ENCODE measurements at places on chromosomes 7 and 10.
A peak's percentile ranks its signal among the peaks of the same experiment; 100 is the strongest.

DNA sequence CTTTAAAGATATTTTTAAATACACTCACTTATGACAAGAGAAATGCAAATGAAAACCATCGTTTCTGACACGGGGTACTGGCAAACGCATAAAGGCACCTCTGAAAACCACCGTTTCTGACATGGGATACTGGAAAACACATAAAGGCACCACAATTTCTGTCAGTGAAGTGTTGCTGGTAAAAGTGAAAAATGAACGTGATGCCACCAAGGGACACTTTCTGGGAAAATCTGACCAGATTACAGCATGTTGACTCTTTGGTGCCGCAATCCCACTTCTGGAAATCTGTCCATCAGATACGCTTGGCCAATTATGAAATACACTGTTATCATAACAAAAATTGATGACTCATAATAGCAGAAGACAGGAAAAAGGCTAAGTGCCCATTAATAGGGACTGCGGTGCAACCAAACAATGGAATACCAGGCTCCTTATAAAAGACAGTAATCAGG, 131.7 kb downstream of the ZMYND11 start:
- DNase-seq = peak; percentile 38

GRCh38 chr7:1027242-1028043, 16.9 kb upstream of the GPR146 start:
- DNase-seq = peak; percentile 36

- no peak for DNase-seq
Measured at GRCh38 chr10:91785830-91786229, 12.4 kb upstream of the TNKS2 start.

- DNase-seq = no peak
Measured at GRCh38 chr10:51759896-51760534, 60.6 kb upstream of the CSTF2T start.

- DNase-seq = no peak
Measured at GRCh38 chr10:119211625-119212441, 4.5 kb downstream of the GRK5 start.

DNA sequence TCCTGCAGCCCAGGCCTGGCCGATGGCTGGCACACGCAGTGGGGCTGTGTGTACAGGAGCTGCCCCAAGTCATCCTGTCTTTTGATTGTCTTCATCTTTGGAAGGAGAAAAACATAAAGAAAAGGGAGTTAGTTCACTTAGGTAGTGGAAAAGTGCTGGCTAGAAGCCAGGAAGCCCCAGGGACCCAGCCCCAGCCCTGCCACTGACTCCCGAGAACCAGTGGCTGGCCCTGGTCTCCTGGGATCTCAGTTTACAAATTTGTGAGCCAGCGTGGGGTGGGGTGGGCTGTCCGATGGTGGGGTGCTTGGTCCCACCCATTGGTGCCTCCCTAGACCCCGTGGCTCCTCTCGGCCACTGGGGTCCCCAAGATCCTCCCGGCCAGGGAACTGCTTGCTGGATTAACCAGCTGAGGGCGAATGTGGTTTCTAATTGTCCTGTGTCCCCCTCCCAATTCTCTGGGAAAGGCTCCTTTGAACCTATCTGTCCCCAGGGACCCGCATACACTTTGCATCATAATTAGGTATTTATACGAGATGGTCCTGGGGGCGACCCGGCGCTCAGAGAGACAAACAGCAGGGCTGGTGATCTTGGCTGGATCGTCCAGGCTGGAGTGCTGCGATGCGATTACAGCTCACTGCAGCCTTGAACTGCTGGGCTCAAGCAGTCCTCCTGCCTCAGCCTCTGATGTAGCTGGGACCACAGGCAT, 16.3 kb upstream of the CHST12 start:
- DNase-seq = no peak

DNA sequence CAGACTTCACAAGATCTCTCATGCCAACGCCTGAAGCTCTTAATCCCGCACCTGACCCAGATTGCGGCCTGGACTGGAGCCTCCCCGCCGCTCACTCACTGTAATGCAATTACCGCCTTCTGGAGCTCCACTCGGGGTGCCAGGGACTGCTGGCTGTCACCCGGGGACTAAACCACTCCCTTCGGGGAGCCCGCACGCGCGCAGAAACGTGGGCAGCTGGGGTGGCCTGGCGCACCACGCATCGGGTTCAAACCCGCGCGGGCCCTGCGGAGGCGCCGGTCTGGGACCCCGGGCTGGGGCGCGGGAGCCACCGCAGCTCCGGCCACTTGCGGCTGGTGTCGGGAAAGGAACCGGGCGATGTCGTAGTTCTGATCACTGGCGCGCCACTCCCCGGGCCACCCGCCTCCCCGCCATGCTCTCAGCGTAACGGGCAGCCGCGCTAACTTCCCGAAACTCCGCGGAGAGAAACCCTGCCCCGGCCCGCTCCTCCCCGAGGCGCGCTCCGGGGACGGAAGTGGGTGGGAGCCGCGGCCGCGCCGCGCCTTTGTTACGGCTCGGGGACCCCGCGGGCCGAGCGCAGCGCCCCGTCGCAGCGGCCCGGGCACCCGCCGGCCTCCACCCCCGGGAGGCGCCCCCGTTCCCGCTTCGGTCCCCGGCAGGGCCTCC, 100.3 kb upstream of the SVIL start:
- peak; percentile 56 for DNase-seq

GRCh38 chr7:154738216-154738615, 264.7 kb downstream of the PAXIP1 start:
- no peak for DNase-seq

- no peak for DNase-seq
Measured at GRCh38 chr10:22606164-22606614, 108.2 kb downstream of the PIP4K2A start.

- no peak for DNase-seq
Measured at GRCh38 chr10:76398043-76398710, 966.8 kb downstream of the LRMDA start.

DNA sequence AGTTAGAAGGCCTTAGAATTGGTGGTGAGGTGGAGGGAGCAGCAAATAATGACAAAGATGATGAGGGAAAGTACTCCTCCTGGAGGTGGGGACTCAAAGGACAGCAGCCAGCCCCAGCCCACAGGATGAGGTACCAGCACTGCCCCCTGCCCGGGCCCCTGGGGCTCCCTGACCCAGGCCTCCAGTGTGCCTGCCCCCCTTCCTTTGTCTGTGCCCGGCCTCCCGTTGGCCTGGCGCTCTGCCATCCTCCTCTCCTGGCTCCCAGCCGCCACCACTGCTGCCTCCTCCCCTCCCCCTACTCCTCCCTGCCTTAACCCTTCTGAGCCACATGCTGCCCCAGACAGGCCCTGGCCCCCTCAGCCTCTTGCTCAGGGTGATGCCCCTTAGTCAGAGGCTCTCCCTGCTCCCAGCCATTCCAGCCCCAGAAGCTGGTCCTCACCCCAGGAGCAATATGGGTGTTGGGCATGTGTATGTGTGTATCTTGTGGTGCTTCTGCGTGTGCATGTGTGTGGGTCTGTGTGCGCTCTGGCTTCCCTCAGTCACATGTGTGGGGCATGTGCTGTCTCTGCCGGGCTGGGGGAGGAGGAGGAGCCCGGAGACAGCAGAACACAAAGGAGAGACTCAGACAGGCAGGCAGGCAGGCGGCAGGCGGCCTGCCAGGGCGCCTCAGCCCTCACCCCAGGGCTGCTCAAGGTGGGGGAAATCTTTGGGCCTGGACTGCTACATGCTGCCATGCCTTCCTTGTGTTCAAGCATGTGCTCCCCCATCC, 2.6 kb downstream of the LDB1 start:
- DNase-seq = no peak

DNA sequence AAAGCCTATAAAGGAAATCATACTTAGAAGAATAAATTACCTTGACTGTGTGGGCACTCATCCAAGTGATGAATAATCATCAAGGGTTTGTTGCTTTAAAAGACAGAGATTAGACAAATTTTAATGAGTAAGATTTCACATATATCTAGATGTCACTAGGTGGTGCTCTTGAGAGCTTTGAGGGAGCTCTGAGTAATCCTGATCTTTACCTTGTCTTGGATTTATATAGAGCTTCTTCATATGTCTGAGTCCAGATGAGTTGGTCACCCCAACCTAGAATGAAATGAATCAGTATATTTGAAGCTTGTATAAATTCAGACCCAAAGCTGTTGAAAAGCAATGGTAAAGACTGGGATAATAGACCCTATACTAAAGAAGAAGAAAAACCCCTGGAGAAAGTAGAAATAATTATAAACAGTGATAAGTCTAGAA, 3.7 kb downstream of the AGR2 start:
- DNase-seq = peak; percentile 90

GRCh38 chr10:113927440-113927839, 73.0 kb downstream of the NHLRC2 start:
- DNase-seq = no peak

- DNase-seq = no peak
Measured at GRCh38 chr10:64379898-64380297, 858.7 kb downstream of the REEP3 start.

GRCh38 chr10:103855424-103855823, at the start of gene SH3PXD2A:
Gene SH3PXD2A (minus strand): TSS chr10:103855576. CDS start chr10:103855266, 310 bp downstream.
- peak; percentile 74 for DNase-seq

DNA sequence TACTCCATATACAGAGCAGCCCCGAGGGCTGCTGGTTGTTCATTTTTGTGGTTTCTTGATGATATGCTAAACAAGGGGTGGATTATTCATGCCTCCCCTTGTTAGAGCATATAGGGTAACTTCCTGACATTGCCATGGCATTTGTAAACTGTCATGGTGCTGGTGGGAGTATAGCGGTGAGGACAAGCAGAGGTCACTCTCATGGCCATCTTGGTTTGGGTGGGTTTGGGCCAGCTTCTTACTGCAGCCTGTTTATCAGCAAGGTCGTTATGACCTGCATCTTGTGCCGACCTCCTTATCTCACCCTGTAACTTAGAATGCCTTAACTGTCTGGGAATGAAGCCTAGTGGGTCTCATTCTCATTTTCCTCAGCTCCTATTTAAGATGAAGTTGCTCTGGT, 31.3 kb downstream of the GNAT3 start:
- no peak for DNase-seq

DNA sequence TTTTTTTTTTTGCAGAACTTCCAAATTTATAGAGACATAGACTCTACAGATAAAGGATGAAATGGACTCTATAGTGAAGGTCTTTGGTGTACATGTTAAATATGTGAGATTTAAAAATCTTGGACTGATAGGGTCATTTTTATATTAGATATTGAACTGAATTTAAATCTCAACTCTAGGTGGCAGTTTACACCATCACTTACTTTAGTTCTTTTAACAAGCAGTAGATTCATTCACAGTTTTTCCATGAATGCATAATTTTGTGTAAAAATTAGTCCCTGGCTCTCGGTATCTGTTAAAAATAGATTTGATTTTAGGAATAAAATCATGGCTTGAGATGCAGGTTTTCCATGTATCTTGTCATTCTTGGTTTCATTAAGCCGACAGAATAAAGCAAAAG, 31.1 kb upstream of the SNX13 start:
- peak; percentile 15 for DNase-seq

DNA sequence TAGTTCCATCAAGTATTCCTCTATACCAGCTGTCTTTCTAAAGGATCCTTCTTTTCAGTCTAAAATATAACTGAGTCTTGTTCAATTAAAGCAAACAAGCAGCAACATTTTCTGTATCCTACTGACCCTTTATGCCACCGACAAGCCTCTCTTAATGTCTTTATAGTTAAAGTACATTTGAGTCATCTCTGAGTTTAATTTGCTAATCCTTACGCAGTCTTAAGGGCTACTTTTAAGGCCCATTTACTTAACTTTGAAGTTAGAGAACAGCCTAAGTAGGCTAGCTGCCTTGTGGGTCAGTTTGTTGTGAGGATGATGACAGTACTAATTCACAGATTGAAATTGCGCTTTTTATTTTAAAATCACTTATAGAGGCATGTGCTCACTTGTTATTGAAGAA, 265.5 kb upstream of the FERD3L start:
- DNase-seq = no peak

DNA sequence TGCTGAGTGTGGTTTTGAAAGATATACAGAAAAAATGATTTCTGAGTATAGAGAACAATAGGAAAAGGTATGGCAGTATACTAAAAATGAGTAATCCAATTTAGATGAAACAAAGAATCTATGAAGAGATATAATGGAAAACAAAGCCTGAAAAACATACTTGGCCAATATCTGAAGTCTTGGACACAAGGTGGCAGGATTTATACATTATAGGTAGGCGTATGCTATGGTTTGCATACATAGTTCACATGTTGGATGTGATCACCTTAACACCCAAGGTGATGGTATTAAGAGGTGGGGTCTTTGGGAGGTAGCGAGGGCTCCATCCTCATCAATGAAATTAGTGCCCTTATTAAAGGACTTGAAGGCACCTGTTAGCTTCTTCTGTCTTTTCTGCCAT, 34.5 kb upstream of the BPGM start:
- DNase-seq = no peak

- DNase-seq = no peak
Measured at GRCh38 chr7:131194070-131194865, 133.4 kb upstream of the MKLN1 start.

GRCh38 chr7:2717293-2718261, 29.6 kb downstream of the AMZ1 start:
- no peak for DNase-seq

DNA sequence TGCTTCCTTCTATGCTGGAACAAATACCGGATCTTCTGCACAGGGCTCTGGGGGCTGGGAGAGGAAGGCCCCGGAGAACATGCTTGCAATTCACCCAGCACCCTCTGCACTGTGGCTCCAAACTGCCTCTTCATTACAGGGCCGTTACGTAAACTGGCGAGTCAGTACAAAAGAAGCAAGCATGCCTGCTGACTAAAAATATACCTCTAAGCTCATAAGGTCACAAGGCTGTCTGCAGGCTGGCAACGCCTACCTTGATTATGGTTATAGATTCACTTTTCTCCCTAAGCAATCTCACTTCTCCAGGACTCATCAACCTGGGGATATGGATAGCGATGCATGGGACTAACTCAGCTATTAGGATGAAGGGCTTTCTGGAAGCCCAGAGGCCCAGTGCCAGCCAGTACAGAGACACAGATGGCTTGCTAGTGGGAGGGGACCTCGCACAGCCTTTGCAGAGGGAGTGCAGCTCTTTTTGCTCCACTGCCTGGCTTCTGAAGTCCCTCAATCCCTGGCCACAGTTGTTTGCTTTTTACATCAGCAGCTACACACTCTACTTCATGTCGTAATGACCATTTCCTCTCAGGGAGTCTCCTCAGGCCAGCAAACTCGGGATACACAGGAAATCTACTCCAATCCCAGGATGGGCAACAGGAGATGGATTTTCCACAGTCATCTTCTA, 96.1 kb downstream of the SH3PXD2A start:
- peak; percentile 74 for DNase-seq

DNA sequence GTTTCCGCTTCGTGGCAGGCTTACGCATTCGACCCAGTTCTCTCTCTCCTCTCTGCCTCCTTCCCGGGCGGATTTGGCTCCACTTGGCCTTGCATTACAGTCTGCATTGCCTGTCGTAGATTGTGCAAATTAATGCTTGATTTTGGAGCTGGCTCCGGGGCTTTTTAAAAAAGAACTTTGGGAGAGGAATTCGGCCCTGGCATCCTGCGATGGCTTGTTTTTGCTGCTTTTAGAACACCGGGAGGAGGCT, 767 bp downstream of the EIF4EBP2 start:
- no peak for DNase-seq

- peak; percentile 29 for DNase-seq
Measured at GRCh38 chr10:116769791-116770190, 27.4 kb upstream of the HSPA12A start.

GRCh38 chr7:1526271-1526754, 4.2 kb upstream of the MAFK start:
- DNase-seq = no peak

Data from RWPE1 (cell line).